ENCODE measurements at places on chromosomes 2 and 18.
A peak's percentile ranks its signal among the peaks of the same experiment; 100 is the strongest.

DNA sequence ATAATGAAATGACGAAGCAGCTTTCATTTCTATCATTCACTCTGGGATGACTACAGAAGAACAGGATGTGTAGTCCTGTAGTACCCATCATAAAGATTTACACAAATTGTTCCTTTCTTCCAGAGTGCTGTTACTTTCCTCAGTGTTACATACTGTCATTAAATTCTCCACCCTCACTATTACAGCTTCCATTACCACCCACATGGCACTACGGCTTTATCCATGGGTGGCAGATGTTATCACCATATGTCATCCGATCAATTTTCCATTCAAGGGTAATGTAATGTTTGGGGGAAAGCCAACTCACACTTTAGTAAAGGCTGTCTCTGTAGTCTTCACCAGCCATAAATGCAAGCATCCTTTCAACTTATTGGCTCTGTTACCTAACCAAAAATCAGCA is 7.1 kb upstream of the CSRNP3 start:
- no peak for DNase-seq

- DNase-seq = no peak
These were observed 109.8 kb downstream of the AGAP1 start for GRCh38 chr2:235603659-235604058.

- no peak for DNase-seq
These were observed 326.2 kb upstream of the MEX3C start for GRCh38 chr18:51523671-51524070.

DNA sequence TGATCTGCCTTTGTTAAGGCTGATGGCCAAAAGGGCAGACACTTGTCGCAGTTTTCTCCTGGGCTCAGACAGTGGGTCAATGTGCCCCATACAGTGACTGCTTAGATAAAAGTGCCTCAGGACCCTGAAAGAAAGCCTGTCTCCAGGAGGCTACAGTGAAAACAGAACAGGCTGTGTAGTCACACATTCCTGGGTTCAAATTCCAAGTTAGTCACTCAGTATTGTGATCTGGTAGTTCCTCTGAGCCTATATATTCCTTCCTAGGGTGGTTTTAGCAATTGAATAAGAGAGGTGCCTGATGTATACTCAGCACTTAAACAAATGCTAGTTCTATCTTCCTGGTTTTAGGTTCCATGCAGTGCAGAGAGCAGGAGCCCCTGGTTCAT is 54.4 kb downstream of the RPL37A start:
- DNase-seq = no peak

GRCh38 chr2:168515502-168515901 is 59.4 kb downstream of the CERS6 start:
- no peak for DNase-seq

DNA sequence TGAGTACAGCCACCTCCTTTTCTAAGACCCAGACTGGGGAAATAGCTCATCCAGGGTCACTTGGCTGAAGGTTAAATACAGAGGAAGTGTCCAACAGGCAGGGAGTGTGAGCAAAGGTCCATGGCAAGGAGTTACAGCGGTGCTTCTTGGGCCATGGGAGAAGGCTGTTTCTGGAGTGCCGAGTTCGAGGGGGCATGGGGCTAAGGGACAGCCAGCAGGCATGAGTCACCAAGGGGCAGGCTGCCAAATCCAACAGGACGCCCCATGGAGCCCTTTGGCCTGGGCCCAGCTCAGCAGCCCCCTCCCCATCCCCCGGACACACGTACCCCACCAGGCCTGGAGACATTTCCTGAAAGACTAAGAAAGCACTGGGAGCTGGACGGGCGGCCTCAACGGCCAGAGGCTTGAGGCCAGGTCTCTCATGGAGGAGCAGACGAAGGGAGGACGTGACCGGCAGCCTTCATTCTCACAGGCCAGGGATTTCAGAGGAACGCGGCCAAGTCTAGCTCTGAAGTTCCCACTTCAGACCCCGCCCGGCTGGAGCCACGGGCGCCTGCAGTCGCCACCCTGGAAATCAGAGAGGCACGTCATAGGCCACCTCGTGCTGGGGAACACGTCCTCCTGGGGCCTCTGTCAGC is 160.4 kb downstream of the SMAD7 start:
- peak; percentile 7 for DNase-seq

GRCh38 chr2:185919155-185919554 is 180.6 kb downstream of the FSIP2 start:
- no peak for DNase-seq

GRCh38 chr2:24461685-24462084 is 29.4 kb upstream of the NCOA1 start:
- DNase-seq = no peak

GRCh38 chr2:198499539-198499938 is 695.1 kb downstream of the PLCL1 start:
- no peak for DNase-seq

- peak; percentile 54 for DNase-seq
These were observed 622 bp upstream of the KCMF1 start for GRCh38 chr2:84970210-84970867.

DNA sequence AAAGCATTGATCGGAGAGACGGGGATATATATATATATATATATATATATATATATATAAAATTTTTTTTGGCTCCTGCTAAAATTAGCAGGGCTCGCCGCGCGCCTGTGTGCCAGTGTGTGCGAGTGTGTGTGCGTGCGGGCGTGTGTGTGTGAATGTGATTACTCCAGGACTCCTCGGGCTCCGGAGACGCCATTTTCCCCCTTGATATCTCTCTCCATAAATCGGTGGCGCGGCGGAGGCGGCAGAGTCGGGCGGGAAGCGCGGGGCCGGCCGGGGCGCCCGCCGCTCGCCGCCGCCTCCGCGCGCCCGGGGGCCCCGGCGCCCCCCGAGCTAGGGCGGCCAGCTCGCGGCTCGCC is 795 bp upstream of the SETBP1 start:
- peak; percentile 22 for DNase-seq

- DNase-seq = no peak
These were observed 154.7 kb downstream of the EML6 start for GRCh38 chr2:54878182-54878581.

- DNase-seq = no peak
These were observed 37.1 kb downstream of the BCL2L11 start for GRCh38 chr2:111157798-111158197.

GRCh38 chr2:217978536-217979150 is 24.2 kb downstream of the TNS1 start:
- no peak for DNase-seq

DNA sequence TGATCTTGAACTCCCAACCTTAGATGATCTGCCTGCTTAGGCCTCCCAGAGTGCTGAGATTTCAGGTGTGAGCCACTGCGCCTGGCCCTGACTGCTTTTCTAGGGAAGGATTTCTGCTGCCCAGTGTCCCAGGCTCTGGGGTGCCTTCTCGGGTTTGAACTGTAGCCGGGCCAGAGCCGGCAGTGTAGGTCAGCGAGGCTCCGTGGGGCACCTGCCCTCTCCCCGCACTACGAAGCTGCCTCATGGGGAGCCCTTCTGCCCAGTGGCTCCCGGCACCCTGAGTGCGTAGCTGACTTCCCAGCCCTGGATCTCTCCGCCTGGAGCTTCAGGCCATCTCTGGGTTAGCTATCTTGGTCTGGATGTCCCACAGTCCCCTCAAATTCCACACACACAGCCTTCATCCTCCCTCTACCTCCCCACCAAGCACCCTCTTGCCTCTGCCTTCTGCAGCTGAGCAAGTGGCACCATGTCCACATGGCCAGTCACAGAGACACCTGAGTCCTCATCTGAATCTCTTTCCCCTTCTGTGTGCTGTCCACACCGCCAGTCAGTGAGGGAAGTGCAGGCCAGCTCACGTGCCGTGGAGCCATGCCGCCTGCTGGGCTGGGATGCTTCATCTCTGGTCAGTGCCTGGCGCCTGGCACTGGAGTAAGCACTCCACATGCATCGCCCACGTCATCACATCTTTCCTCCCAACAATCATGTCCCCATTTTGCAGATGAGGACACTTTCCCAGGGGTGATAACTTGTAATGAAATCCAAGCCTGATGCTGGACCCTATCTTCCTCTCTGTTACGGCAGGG is 69.2 kb downstream of the EDAR start:
- DNase-seq = no peak

DNA sequence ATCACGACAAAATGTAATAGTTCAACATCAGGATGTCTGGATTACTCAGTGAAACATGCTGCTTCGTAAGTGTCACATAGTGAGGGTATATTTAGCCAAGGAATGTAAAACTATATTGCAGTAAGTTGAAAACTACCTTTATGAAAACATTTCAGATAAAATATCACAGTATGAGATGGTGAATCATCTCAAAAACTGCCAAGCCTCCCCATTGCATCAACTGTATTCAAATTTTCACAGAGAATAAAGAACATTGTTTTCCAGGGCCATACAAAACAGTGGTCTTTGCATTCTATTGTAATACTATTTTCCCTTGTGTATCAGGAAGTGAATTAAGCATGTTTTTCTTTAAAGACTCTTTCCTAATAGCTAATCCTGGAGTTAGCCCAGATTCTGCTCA is 47.6 kb upstream of the MSTN start:
- no peak for DNase-seq

- no peak for DNase-seq
These were observed 190.1 kb upstream of the SP5 start for GRCh38 chr2:170524828-170525565.

DNA sequence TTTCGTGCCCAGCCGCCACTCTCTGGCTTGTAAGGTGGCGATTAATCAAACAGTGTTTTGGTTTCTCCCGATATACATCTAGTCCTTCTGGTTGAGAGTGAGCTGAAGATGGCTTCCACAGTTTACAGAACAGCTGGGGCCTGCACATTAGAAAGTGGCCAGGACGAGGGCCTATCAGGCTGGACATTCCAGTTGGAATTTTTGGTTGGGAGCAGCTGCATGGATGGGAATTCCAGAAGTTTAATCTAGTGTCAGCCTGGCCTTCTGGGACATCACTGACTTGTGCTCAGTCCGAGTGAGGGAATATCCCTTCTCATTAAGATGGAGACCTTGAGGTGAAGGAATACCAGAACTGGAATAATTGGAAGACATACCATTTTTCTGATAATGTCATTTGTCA is 118.1 kb upstream of the SIX2 start:
- DNase-seq = no peak

DNA sequence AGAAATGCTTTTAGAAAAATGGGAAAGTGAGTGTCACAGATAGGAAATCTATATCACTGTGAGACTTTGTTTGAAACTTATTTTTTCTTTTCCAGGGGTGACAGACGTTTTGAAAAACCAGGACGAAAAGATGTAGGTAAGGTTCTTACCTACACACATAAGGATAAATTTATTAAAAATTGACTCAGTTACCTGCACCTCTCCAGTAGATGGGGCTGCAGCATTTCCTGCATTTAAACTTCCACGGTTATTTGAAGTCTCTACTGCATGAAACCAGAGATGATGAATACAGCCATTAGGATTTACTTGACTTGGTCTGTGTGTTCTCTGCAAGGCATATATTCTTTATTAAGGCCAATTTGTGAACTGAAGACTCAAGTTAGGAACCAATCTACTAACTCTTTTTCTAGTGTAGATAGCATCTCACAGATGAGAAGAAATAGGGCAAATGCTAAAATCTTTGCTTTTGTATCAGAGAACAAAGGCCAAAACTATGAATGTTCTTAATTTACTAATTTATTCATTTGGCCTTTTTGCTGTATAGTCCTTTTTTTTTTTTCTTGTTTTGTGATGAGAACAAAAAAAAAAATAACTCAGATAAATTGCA is 15.0 kb downstream of the KCNJ13 start:
- peak; percentile 23 for DNase-seq

DNA sequence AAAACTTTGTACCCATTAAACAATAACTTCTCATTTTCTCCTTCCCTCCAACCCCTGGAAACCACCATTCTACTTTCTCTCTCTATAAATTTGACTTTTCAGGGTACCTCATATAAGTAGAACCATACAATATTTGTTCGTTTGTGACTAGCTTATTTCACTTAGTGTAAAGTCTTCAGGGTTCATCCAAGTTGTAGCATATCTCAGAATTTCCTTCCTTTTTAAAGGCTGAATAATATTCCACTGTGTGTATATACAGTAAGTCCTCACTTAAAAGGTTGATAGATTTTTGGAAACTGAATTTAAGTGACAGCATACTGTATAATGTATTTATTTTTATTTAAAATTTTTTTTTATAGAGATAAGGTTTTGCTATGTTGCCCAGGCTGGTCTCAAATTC is 13.9 kb downstream of the CASP10 start:
- no peak for DNase-seq

GRCh38 chr18:68555879-68556301 is 159.0 kb downstream of the TMX3 start:
- DNase-seq = no peak

- no peak for DNase-seq
These were observed 2.1 kb downstream of the DOCK10 start for GRCh38 chr2:225040142-225040541.

DNA sequence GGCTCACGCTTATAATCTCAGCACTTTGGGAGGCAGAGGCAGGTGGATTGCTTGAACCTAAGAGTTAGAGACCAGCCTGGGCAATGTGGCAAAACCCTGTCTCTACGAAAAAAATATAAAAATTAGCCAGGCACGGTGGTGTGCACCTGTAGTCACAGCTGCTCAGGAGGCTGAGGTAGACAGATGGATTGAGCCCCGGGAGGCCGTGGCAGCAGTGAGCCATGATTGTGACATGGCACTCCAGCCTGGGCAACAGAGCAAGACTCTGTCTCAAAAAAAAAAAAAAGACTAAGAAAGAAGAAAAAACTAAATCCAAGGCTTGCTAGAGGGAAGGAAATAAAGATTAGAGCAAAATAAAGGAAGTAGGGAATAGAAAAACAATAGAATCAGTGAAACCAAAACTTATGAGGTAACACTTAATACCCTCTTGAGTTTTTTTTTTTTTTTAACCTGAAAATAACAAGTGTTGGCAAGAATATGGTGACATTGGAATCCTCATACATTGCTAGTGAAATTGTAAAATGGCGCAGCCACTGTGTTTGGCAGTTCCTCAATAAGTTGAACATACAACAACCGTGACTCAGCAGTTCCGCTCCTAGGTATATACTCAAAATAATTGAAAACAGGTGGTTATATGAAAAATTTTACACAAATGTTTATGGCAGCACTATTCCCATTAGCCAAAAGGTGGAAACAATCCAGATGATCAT is 85.2 kb downstream of the EML4 start:
- no peak for DNase-seq

DNA sequence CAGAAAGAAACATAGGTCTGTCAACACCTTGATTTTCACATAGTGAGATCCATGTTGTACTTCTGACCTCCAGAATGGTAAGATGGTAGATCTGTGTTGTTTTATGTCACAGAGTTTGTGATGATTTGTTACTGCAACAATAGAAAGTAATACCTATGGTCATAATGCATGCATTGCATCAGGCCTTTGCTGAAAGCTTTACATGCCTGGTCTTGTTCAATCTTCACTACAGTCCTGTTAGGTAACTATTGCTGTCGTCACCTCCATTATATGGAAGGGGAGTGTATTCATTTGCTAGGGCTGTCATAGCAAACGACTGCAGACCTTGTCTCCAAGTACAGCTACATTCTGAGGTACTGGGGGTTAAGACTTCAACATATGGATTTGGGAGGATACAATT is 243.5 kb downstream of the ANAPC1 start:
- no peak for DNase-seq

DNA sequence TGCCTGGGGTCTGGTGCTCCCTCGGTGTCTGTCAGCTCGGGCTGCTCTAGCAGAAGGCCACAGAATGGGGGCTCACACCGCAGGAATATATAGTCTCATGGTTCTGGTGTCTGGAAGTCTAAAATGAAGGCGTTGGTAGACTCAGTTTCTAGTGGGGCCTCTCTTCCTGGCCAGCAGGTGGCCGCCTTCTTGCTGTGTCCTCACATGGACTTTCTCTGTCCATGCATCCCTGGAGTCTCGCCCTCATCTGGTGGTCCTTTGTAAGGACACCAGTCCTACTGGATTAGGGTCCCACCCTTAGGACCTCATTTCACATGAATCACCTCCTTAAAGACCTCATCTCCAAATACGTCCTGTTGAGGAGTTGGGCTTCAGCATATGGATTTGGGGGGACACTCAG is 65.7 kb downstream of the RRM2 start:
- DNase-seq = no peak

Data from activated naive CD4-positive, alpha-beta T cell treated with anti-CD3 and anti-CD28 coated beads, Interleukin-2, amount 50 U/mL, for 16 hours (primary cell).